ENCODE measurements at places on chromosomes 6 and 20.

DNA sequence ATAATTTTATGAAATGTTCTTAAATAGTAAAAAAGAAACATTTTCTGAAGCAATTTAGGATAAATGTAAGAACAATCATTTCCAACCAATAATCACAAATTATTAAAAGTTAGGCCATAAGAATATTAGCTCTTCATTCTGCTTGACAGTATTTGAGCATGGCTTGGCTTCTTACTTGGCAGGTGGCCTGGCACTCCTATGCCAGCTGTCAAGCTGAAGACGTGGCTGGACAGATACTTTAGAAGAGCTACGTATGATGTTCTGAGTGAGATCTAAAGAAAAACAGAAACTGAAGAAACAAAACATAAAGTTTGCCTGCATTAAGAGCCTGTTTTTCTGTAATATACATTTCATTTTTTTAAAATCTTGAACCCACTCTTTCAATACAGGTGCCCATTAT, 438.9 kb downstream of the GRIK2 start:
- no peak for DNase-seq

DNA sequence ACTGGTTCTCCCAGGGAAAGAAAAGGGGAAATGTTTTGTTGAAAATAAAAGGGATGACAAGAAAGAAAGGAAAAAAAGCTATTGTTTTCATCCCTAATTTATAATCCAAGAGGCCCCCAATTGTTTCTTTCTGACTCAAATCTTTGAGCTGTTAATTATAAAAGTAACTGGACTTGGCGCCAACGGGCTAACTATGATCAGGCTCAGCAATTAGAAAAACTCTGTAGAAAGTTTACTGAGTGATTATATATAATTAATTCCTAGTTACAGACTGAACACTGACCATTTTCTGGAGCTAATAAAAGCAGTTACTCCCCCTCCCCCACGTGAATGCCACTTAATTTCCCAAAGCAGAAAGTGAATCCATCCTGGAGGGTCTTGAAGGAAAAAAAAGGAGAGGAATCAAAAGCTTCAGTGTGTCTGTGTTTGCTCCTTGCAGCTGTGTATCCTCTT, 3.2 kb downstream of the ZMYND8 start:
- DNase-seq = no peak

GRCh38 chr20:9180481-9181257, 111.8 kb downstream of the PLCB4 start:
- no peak for DNase-seq

GRCh38 chr6:52610011-52610410, 33.2 kb upstream of the TRAM2 start:
- no peak for DNase-seq

DNA sequence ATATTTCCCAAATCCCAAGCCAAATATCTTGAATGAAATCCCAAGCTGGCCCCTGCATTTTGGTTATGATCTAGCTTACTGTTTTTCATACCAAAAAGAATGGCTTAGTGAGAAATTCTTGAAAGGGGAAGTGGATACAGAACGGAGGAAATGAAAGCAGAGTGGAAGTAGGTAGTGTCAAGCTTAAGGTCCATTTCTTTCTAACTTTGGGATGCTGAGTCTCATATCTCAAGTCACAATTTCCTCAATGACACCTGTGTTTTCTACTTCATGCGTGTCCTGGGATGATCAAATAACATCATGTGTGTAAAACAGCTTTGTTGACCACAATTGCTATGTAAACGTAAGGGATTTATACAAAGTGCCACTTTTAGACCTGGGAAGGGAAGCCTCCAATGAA, 238.8 kb upstream of the SLC35B3 start:
- DNase-seq = no peak
